ENCODE measurements at places on chromosomes 2 and 18.

DNA sequence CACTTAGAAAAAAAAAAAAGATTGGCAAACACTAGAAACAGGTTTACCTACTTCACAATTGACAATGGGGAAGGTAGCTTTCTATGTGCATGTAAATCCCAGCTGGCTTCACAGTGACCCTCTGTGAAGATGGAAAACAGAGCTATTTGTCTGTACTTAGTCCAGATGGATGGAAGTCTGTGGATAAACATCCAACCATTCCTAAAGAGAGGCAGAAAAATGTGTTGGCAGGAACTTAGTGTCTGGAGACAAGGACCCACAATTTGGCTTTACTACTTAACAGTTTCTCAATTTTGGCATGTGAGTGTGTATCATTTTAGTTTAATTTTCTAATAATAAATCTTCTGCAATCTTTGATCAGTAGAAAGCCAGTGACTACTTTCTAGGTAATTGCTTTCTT is 154.4 kb downstream of the RAD51AP2 start:
- no peak for DNase-seq

DNA sequence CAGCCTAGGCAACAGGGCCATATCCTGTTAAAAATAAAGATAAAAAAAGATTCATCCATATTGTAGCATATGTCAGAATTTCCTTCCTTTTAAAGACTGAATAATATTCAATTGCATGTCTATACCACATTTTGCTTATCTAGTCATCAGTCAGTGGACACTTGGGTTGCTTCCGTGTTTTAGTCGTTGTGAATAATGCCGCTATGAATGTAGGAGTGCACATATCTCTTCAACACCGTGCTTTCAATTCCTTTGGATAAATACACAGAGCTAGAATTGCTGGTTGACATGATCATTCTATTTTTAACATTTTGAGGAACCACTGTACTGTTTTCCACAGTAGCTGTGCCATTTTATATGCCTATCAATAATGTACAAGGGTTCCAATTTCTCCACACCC is 14.0 kb upstream of the PLB1 start:
- no peak for DNase-seq

DNA sequence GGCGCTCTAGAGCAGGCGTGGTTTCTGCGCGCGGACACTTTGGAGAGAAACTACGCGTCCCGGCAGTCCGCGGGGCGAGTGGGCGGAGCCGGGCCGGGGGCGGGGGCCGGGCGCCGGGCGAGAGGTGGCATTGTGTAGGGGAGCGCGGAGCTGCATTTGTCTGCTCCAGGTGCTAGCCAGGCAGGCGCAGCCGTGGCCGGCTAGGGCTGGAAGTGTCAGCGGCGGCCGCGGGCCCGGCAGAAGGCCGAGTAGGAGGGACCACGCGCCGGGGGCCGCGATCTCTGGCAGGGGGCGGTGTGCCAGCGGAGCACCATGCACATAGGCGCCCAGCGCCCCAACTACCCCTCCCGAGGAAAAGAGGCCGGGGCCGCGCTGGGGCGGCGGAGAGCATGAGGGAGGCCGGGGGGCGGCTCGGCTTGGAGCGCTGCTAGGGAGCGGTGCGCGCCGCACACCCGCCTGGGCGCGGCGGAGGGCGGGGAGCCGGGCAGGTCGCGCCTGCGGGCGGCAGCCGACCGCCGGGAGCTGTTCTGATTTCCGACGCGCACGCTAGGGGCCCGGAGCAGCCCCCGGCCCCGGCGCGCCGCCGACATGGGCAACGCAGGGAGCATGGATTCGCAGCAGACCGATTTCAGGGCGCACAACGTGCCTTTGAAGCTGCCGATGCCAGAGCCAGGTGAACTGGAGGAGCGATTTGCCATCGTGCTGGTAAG is at the start of gene FMNL2:
Gene FMNL2 (plus strand): TSS at position 159 of the 710 bp plus-strand sequence.
- DNase-seq = peak; percentile 94

- no peak for DNase-seq
These were observed 428.6 kb upstream of the SYT4 start for GRCh38 chr18:43705850-43706249.

GRCh38 chr2:175523001-175523400 is 341.5 kb upstream of the ATP5MC3 start:
- no peak for DNase-seq

DNA sequence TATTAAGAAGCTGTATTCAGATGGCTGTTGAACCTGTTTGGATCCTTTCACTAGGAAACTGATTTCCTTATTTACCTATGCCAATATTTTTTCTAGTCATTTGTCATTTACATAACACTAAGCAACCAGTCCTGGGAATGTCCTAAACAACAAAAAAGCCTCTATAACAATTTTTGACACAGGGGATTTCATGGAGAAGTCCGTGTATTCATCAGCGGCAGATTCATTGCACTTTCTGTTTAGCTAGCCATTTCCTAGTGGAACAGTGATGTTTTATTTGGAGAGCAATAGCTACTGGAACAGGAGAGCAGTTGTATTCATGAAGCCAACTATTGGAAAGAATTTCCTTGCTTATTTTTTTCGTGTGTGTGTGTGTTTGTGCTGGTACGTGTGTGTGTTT is 604.3 kb upstream of the POU3F3 start:
- peak; percentile 28 for DNase-seq

DNA sequence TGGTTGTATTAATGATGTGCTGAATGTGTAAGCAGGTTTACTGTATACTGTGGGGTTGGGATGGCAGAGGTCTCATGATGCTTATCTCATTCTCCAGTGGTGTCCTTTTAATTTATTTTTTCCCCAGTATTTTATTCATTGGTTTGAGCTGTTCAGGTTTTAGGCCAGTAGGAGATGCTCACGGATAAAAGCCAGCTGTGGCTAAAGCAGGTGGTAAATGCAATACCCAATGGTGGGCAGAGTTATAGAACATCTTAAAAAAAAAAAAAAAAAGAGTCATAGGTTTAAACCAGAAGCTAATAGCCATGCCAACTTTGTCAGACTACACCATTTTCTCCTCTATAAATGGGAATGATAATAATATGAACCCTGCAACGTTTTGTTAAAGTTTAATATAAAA is 57.8 kb upstream of the NEUROD1 start:
- no peak for DNase-seq

DNA sequence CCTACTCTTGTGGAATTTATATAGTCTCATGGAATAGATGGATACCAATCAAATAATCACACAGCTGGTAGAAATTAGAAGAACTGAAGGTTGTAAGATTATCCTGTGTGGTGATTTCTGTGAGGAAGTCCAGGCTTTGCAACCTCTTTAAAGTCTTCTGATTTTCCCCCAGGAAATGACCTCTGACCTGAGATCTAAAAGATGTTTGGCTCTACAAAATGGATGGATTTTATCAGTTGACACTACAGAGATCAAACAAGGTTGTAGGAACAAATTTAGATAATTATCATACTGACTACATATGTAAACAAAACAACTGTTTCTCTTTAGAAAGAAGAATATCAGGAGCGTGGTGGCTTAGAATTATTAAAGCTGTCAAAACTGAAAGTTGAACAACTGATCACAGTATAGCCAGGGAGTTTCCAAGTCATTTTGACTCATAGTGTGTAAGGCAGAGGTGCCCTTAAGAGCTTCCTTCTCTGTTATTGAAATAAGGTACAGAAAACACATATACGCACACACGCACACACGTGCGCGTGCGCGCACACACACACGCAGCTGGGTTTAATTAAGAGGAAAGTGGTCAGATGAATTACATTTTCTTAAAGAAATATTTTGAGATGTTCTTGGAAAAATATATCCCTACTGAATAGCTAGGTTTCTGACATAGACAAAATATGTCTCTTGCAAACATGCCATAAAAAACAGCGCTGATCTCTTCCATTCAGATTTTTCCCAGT is 35.5 kb upstream of the PELI1 start:
- DNase-seq = no peak

DNA sequence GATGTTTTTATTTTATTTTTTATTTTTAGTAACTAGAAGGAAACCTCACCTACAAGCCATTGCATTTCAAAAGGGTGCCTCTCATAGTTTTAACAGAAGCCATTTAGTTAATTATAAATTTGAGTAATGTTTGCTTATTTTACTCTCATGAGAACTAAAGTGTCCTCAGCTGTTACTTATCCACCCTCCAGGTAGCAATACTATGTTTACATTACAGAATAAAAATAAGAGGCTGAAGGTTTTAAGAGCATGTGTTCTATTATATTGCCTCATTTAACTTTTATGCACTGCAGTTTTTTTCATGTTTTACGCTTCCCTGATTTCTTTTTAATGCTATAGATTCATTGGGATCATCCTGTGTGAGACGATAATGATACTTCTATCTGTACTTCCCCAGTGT is 235.5 kb downstream of the THSD7B start:
- no peak for DNase-seq

GRCh38 chr2:66488946-66489345 is 54.0 kb downstream of the MEIS1 start:
- no peak for DNase-seq

DNA sequence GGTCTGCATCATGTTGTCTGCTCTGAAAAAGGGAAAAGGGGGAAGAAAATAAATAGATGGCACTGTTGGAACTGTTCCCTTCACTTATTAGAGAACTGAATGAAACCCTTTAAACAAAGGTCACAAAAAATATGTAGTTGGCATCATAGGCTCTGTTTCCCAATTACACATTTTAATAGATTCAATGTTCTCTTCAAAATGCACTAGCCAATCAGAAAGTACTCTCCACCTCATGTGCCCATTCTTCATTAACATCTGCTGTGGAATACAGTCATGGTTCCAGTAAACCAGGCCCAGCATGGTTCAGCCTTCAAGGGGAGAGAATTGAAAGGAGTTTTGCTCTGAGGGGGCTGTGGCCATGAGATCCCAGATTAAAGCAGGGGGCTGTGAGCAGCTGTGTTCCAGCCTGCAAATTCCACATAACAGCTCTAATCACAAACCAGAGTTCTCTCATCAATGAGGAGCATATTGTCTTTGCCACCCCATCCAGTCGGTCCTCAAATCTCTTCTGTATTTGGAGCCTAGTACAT is 165.9 kb upstream of the CREB1 start:
- peak; percentile 87 for DNase-seq

- no peak for DNase-seq
These were observed 214.1 kb downstream of the TWIST2 start for GRCh38 chr2:239061824-239062570.

DNA sequence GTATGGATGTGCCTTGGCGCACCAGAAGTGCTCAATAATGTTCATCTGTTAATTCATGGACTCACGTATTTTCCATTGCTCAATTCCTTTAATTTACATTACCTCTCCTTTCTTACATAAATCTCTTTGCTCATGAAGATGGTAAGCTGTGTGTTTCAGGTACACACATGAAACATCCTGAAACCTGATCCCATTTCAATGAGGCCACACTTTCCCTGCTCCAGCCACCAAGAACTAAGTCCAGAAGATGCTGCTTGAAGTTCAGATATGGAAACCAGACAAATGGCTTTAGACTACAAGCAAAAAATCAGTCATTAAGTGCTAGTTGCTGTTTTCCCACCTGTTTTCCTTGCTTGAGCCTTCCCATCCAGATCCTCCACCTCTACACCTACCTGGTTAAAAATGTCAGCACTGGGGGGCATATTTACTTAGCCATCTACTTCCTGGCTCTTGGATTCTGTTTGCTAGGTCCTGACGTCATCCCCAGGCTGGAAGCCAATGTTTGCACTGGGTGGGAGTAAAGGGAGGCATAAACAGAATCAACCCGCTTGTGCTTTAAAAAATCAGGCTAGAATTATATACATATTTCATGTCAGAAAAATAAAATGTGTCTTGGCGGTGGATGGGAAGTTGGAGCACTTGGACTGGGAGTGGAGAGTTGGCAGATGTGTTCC is 309.7 kb downstream of the OSR1 start:
- peak; percentile 80 for DNase-seq

GRCh38 chr2:162928356-162928755 is 89.8 kb upstream of the KCNH7 start:
- no peak for DNase-seq
